Fibroblast of lung (primary cell): ENCODE measurements at places on chromosomes 13 and 19.

GRCh38 chr13:48567515-48568369, 34.9 kb upstream of the RCBTB2 start:
- peak; percentile 33 for DNase-seq

- DNase-seq, result peak; percentile 93
Observed at GRCh38 chr19:29662604-29663404, 2.5 kb upstream of the PLEKHF1 start.

- no peak for DNase-seq
Observed at GRCh38 chr13:38697628-38698333, 10.9 kb downstream of the FREM2 start.

DNA sequence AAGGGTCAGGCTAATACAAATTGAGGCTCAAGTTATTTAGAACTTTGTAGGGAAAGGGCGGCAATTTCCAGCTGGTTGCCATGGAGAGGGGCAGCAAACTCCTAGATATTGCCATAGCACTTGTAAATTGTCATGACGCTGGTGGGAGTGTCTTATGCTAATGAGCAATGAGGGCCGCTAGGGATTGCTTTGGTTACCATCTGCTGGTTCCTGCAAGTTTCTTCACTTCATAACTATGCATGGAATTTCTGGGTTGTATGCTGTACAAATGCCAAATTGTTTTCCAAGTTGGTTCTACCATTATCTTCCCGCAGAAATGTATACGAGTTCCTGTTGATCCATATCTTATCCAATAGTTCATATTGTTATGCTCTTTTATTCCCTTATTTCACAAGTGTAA, 1339.4 kb downstream of the EFNB2 start:
- peak; percentile 94 for DNase-seq

- DNase-seq, result peak; percentile 49
Observed at GRCh38 chr13:71320452-71320851, 546.6 kb downstream of the DACH1 start.

- DNase-seq, result peak; percentile 15
Observed at GRCh38 chr19:44712864-44713515, 14.0 kb downstream of the CEACAM16 start.

DNA sequence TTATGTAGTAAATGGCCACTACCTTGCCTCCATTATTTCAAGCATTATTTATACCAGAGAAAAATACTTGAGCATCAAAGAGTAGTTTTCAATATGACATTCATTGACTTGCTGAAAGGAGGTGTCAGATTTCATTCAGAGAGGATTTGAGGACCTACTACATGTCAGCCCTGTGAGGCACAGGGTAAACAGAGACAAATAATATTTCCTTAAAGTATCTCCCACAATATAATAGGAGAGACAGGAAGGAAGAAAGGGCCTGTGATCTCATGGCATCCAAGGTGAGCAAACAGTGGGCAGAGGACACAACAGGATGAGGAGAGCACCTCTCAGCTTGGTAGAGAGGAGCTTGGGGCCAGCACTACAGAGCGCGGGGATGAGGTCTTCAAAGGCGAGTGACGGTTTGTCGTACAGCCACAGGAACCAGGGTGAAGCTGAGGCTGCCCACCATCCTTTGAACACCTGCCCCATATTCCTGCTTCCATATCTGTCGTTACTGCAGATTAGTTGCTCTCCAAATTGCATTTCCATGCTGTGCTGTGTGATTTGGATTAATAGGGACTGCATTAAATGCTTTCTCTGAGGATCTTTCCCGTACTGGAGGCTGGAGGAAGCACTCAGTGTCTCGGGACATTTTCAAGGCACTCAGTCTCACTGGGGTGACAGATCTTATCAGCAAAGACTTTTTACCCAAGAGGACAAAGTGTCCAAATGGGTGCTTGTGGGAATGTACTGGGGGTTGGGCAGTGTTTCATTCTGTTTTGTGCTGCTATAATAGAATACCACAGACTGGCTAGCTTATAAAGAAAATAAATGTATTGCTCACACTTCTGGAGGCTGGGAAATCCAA, 59.2 kb downstream of the GJA3 start:
- no peak for DNase-seq

DNA sequence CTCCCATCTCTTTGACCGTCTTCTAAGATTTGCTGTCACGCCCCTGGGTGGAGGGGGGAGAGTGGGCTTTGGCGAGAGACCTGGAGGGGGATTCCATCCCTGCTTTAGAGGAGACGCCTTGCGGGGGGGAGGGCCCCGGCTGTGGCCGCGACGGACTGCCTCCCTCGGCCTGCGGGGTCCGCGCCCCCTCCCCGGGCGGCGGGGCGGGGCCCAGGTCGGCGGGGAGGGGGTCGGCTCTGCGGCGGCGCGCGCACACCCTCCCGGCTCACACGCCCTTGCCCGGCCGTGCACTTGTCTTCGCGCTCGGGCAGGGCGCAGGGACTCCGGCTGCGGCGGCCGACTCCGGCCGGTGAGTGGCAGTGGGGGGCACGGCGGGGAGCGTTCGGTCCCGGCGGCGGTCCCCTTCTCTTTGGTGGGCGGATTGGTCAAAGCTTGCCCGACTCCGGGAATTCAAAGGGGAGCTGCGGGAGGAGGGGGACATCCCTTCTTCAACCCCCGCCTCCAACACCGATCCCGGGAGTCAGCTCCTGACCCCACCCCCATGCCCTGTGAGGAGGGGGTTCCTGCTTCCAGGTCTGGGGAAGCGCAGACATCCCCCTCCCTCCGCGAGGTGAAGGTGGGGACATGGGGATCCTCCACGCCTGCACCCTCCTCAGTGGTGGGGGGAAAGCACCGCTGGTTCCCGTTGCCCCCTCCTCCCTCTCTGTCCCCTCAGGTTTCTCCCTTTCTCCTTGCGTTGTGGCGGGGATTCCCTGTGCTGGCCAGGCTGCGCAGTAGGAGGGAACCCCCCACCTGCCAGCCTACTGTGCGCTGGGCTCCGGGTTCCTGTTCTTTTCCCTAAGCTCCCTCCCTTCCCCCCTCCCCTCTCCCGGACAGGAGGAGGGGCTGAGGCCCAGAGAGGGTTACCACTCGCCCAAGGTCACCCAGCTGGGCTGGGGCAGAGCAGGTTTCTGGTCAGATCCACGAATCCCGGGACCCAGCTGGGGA, 14.6 kb upstream of the KCNN1 start:
- DNase-seq, result no peak

GRCh38 chr13:113544896-113545295, 39.7 kb upstream of the TFDP1 start:
- no peak for DNase-seq

- DNase-seq, result peak; percentile 8
Observed at GRCh38 chr13:79282976-79283375, 123.1 kb downstream of the RBM26 start.

DNA sequence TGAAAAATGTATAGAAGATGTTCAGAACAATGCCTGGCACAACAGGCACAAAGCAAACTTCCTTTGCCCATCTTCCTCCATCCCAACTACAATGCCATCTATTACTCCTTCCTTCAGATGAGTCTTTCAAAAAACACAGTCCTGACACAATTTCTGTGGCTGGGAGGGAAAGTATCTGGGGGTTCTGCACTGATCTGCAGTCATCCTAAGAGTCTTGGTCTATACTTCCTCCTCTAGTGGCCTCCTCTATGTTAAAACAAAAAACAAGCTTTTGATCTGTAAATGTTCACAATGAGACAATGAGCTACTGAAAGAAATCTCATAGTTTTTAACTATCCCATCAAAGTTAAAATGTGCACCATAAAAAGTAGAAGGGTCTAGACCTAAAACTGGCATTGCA, 44.8 kb downstream of the USP12 start:
- no peak for DNase-seq

- no peak for DNase-seq
Observed at GRCh38 chr13:76803831-76804230, 82.4 kb downstream of the KCTD12 start.

- DNase-seq, result no peak
Observed at GRCh38 chr19:19226204-19226603, 14.4 kb downstream of the NCAN start.

- DNase-seq, result peak; percentile 16
Observed at GRCh38 chr13:30107521-30108136, 199.7 kb downstream of the KATNAL1 start.

DNA sequence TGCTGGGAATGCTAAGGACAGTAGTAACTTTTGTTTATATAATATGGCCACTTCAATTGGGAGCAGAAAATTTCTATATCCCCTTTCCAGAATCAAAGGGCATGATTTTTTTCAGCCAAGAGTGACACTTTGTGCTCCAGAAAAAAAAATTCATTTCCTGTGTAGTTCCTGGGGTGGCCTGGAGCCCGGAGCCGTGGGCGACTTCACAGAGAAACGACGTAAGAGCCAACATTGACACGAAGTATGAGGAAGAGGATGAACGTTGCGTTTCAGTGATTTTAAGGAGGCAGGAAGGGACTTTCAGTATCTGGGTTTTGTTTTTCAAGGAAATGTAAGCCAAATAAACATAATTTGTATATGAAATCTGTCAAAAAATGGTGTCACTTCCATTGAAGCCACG, 187.6 kb downstream of the STK24 start:
- no peak for DNase-seq

DNA sequence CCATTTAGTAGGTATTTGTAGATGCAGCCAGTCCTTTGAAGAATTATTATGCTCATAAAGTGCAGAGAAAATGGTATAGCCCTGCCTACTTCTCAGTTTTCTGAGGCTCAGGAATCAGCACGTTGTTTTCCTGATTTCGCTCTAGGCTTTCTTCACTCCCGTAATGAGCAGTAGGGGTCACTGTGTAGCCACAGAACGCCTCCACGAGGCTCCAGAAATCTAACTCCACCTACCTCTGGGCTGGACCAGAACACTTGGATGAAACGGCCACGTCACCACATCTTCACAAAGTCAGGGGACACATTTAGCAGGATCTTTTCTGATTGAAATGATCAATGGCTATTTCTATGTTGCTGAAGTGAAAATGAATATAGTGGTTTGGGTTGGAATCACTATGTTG, 49.8 kb upstream of the GTF3A start:
- DNase-seq, result peak; percentile 82

DNA sequence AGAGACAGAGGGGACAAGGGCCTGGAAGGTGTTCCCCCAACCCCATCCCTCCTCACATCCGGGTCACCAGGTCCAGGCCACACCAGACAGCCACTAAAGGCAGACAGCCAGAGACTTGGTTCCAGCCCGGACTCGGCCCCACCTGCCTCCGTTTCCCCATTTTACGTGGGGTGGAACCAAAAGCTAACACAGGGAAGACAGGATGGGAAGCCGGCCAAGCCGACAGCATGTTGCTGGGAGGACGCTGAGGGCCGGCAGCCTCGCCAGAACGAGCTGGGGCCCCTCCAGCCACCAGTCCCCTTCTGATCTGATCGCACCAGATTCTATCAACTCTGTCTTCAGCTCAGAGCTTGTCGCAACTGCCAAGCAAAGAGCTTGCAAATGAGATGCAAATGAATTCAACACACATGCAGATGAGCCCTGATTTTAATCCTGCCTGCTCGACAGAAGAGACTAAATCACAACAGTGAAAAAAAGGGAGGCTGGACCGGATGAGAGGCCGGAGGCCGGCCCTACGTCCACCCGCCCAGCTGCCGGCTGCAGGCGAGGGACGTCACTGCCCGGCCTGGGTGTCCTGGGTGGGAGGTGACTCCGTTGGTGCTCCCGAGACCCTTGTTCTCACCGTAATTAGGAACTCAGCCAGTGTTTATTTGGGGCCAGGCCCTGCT, 17.5 kb upstream of the SHC2 start:
- DNase-seq, result no peak

DNA sequence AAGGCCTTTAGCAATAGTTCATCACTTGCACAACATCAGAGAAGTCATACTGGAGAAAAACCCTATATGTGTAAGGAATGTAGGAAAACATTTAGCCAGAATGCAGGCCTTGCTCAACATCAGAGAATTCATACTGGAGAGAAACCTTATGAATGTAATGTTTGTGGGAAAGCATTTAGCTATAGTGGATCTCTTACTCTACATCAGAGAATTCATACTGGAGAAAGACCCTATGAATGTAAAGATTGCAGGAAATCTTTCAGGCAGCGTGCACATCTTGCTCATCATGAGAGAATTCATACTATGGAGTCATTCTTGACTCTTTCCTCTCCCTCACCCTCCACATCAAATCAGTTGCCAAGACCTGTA, 19.8 kb downstream of the ZNF583 start:
- DNase-seq, result peak; percentile 4

- DNase-seq, result no peak
Observed at GRCh38 chr19:5338656-5339197, 1.9 kb downstream of the PTPRS start.

GRCh38 chr19:4582980-4583842, 23.7 kb upstream of the SEMA6B start:
- no peak for DNase-seq

GRCh38 chr13:33070713-33071112, 54.5 kb downstream of the KL start:
- no peak for DNase-seq

DNA sequence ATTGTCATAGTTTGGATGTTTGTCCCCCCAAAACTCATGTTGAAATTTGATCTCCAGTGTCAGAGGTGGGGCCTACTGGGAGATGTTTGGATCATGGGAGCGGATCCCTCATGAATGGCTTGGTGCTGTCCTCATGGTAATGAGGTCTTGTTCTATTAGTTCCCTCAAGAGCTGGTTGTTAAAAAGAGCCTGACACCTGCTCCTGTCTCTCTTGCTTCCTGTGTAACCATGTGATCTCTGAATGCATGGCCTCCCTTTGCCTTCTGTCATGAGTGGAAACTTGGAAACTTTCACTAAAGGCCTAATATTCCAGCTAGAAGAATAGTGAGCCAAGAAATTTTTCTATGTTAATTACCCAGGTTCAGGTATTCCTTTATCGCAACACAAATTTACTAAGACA, 311.4 kb upstream of the ATXN8OS start:
- no peak for DNase-seq

- peak; percentile 52 for DNase-seq
Observed at GRCh38 chr13:64041296-64041695, 2625.6 kb upstream of the PCDH20 start.

DNA sequence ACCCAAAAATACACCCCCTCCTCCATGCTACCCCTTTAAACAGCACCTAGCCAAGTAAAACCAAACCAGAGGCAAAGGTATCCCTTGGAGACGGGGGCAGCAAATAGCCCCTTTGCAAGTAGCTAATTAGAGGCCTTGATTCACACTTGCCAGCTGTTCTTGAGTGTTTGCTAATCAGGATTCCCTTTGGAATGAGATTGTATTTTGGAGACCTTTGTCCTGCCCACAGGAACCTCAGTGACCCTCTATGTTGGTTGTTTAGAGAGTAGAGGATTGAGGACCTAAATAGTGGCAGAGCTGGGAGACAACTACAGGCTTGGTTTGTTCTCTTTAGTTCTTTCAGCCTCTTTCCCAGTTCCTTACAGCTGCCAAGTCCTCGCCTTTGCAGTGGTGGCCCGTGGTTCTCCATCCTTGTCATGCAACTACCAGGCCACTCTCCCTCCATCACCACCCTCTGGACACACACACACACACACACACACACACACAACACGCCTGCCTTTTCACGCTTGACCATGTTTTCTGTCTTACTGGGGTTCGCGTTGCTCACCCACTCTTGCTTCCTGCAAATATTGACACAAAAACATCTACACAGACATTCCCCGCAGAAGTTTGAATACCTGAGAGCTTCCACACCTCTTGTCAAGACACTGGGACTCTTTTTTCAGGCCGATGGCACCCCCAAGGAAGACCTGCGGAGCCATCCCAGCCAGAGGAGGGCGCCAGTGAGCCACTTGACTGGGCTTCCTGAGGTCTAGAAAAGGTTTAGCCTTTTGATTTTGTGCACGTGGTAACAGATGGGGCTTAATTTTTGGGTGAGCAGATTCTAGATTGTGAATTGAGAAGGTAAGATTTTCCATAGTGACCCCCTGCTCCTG, 80.0 kb upstream of the GPR183 start:
- no peak for DNase-seq

- DNase-seq, result no peak
Observed at GRCh38 chr13:107642831-107643230, 572.5 kb downstream of the LIG4 start.
